Natural killer cell (primary cell): ENCODE measurements at places on chromosomes 6 and 20. TPM values are rescaled to one million over a fixed set of nuclear protein-coding genes. Genes with fewer than 3 reads are reported as not detected.

GRCh38 chr6:140817176-140817575 lies 1315.5 kb upstream of the GJE1 start:
- no peak overlapping the region for H3K27ac ChIP-seq
- H3K36me3 ChIP-seq: no peaks in the 10 kb centered on the region
- no peaks in the 10 kb centered on the region for H3K4me1 ChIP-seq
- DNase-seq: no peak

- no peaks in the 10 kb centered on the region for H3K36me3 ChIP-seq
- H3K27me3 ChIP-seq: peaks cover 2% of the 10 kb centered on the region
These were observed 185.8 kb upstream of the SGK1 start for GRCh38 chr6:134503585-134504281.

GRCh38 chr6:128487746-128488145 lies 32.7 kb downstream of the PTPRK start:
- no peaks in the 10 kb centered on the region for H3K4me1 ChIP-seq
- no peaks in the 10 kb centered on the region for H3K36me3 ChIP-seq
- no peak overlapping the region for H3K27ac ChIP-seq
- no peak for DNase-seq

GRCh38 chr6:116458264-116458663 lies 2.9 kb upstream of the CALHM6 start:
- H3K27me3 ChIP-seq: no peaks in the 10 kb centered on the region
- H3K4me1 ChIP-seq: peaks cover 15% of the 10 kb centered on the region
- no peak overlapping the region for H3K27ac ChIP-seq
- H3K4me3 ChIP-seq: no peak overlapping the region
- no peaks in the 10 kb centered on the region for H3K36me3 ChIP-seq

GRCh38 chr6:163867518-163868292 lies 453.2 kb downstream of the QKI start:
- H3K27ac ChIP-seq: no peak overlapping the region
- H3K36me3 ChIP-seq: no peaks in the 10 kb centered on the region
- no peak for DNase-seq

- no peaks in the 10 kb centered on the region for H3K4me1 ChIP-seq
- no peak overlapping the region for H3K27ac ChIP-seq
- H3K27me3 ChIP-seq: no peaks in the 10 kb centered on the region
- no peak for DNase-seq
These were observed 184.2 kb upstream of the SPTLC3 start for GRCh38 chr20:12824328-12825225.

DNA sequence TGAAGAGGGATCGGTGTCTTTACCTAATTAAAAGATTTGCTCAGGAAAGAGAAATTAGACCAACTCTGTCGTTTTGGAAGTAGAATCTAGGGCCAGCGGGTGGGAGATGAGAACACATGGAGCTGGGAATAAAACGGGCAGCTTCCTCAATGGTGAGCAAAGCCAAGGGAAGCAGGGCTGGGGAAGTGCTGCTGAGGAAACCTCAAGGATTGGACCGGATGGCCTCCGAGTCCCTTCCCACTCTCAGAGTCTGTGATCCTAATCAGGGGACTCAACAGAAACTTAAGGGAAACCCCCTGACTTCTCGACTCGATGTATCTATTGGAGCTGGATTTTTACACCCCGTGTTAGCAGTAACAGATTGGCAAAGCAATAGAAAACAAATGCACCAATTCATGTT lies 10.8 kb downstream of the GCNT2 start:
- peaks cover 59% of the 10 kb centered on the region for H3K4me1 ChIP-seq
- DNase-seq: no peak
- no peaks in the 10 kb centered on the region for H3K36me3 ChIP-seq
- no peak overlapping the region for H3K27ac ChIP-seq

- DNase-seq: no peak
- H3K27ac ChIP-seq: no peak overlapping the region
- peaks cover 7% of the 10 kb centered on the region for H3K4me1 ChIP-seq
These were observed 34.2 kb downstream of the MYLIP start for GRCh38 chr6:16163066-16163465.

DNA sequence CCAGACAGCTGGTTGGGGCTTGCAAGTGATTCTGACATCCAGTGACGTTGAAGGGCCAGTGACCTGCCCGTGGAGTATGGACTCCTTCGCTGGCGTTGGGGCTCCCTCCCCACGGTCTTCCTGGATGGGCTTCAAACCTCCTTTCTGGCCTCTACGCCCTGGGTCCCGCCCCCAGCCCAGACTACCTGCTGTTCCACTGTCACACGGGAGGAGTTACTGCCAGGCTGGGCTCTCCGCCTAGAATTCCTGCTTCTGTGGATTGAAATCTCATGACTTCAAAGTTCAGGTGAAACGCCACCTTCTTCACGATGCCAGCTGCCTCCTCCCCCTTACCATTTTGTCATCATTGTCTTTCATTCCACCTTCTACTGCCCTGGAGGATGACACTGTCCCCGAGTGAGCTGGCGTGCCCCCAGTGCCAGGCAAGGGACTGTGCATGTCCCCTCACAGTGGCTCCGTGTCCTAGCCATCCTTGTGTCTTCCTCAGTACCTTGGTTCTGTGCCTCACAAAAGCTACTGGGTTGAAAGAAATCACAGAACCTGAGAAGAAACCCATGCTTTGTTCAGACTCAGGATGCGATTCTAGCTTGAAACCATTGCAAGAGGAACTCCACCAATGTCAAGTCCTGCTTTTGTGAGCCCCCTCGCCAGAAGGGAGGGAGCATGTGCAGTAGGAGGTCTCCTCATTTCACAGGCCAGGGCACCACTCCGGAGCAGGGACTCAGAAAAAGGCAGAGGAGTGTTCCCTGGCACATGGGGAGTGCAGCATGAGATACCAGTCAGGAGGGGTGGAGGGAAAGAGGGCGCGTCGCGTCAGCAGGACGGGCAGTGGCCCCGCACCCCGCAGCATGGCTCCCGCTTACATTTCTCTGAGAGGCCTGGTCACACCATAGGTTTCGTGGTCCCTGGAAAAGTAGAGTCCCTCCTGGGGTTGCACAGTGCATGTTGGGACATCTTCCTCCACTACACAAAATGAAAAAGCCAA lies 11.0 kb upstream of the IRF4 start:
- no peak overlapping the region for H3K27ac ChIP-seq
- no peaks in the 10 kb centered on the region for H3K27me3 ChIP-seq
- H3K4me3 ChIP-seq: no peak overlapping the region
- DNase-seq: no peak

DNA sequence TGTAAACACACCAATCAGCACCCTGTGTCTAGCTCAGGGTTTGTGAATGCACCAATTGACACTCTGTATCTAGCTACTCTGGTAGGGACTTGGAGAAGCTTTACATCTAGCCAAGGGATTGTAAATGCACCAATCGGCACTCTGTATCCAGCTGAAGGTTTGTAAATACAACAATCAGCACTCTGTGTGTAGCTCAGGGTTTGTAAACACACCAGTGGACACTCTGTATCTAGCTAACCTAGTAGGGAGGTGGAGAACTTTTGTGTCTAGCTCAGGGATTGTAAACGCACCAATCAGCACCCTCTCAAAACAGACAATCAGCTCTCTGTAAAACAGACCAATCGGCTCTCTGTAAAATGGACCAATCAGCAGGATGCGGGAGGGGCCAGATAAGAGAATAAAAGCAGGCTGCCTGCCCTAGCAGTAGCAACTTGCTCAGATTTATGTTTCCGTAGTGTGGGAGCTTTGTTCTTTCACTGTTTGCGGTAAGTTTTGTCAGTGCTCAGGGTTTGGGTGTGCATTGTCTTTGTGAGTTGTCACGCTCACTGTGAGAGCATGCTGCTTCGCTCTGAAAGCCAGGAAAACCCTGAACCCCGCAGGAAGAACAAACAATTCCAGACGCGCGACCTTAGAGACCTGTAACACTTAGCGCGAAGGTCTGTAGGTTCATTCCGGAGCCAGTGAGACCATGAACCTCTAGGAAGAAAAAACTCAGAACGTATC lies 37.0 kb downstream of the RIOK1 start:
- no peaks in the 10 kb centered on the region for H3K36me3 ChIP-seq
- H3K27me3 ChIP-seq: no peaks in the 10 kb centered on the region
- no peak overlapping the region for H3K4me3 ChIP-seq
- no peak overlapping the region for H3K27ac ChIP-seq
- no peaks in the 10 kb centered on the region for H3K4me1 ChIP-seq
- DNase-seq: no peak

DNA sequence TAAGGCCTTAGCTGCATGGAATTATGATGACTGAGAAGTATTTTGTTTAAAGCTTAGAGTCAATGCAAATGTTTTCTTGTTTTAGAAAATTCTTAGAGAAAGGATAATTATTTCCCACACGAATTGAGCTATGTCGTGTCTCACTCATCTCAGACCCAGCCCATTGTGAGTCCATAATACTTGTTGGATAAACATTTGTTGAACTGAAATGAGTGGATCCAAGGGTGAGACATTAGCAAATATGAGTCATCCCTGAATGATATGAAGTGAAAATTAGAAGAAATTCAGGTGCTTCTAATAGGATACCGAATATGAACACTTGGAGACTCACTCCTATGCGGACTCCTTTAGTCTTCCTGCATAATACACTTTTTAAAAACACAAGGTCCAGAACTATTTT lies 41.6 kb upstream of the ARMC2 start:
- peaks cover 11% of the 10 kb centered on the region for H3K4me1 ChIP-seq
- DNase-seq: no peak
- H3K4me3 ChIP-seq: no peak overlapping the region
- no peaks in the 10 kb centered on the region for H3K27me3 ChIP-seq
- H3K27ac ChIP-seq: no peak overlapping the region
- no peaks in the 10 kb centered on the region for H3K36me3 ChIP-seq

C4B gene
- 4.0 TPM for total RNA-seq
